T-cell (primary cell): ENCODE measurements at places on chromosomes 12 and 14. TPM values are rescaled to one million over a fixed set of nuclear protein-coding genes. Genes with fewer than 3 reads are reported as not detected.

The NKX2-8 gene
- total RNA-seq = not detected

The MOK gene
- 3.1 TPM for total RNA-seq

GRCh38 chr12:120826335-120826734 lies 77.8 kb downstream of the SPPL3 start:
- H3K36me3 ChIP-seq = no peaks in the 10 kb centered on the region
- peaks cover 2% of the 10 kb centered on the region for H3K4me1 ChIP-seq
- DNase-seq = no peak
- H3K27me3 ChIP-seq = no peaks in the 10 kb centered on the region

DNA sequence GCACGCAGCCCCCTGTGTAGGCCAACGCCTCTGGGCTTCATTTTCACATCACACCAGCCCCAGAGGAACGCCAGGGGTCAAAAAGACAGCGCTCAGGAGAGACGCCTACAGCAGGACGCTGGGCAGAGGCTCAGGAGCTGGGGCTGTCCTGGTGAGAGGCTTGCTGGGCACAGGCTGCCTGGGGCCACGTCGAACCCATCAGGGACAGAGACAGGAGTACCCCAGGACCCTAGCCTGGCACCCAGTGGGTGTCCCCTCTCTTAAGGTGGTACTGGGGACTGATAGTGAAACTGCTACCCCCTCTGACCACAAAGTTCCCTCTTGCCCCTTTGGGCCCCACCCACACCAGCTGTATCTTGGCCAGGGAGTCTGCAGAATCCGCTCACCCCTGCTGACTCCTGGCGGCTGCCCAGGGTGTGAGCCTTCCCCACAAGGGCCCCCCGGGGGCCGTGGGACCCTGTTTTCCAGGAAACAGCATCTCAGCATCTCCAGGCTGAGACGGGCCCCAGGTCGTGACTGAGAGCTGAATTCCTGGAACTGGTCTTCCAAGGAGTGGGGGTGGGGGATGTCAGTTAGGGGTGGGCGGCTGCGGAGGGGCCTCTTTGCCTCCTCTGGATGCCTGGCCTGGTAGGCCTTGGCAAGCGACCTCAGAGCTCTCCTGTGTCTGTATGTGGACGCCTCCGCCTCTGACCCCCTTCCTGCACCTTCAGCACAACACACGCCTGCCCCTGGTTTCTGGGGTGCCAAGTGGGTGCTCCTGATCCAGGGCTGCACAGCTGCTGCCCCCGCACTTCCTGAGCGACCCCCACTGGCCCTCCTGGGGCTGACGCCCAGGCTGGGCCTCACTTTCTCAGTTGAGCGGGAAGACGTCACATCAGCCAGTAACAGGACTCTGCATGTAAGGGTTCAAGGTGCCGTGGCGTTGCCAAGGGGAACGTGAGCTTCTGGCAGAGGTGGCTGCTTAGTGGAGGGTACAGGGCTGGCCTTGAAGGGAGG lies 321.9 kb upstream of the RTL1 start:
- no peaks in the 10 kb centered on the region for H3K36me3 ChIP-seq
- H3K4me3 ChIP-seq = no peak overlapping the region
- H3K27ac ChIP-seq = no peak overlapping the region
- no peaks in the 10 kb centered on the region for H3K4me1 ChIP-seq

The PKP2 gene
- total RNA-seq = 1.3 TPM

DNA sequence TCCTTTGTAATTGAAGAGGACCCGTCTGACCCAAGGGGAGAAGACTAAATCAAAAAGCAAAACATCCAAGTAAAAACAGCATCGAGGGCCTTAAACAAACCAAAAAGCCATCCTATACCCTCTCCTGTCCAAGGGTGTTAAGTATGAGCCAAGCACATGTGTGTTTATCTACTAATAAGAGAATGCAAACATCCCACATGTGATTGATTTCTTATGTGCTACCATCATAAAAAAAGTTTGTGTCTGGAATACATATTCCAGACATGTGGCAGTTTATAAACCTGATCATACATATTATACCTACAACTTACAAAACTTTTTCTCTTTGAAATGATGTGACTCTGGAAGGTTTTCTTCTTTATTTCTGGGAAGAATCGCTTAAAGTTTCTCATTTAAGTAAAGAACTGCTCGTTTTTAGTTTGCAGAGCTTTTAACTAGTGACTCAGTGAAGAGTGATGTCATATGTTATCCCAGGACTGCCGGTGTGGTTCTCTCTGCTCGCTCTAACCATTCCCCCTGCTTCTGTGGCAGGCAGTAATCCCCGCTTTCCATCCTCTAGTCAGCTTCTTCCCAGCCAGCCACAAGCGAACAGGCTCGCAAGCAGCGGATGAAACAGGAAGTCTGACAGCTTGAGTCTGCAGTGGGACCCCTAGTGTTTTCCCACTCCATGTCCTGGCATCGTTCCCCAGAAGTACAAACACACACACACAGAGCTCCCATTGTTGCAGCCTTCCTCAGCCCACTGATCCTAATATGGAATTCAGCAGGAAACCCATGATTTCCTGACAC lies 431 bp upstream of the RHOJ start:
- H3K27me3 ChIP-seq = no peaks in the 10 kb centered on the region
- H3K4me3 ChIP-seq = no peak overlapping the region
- no peaks in the 10 kb centered on the region for H3K36me3 ChIP-seq
- no peak overlapping the region for H3K27ac ChIP-seq
- H3K4me1 ChIP-seq = no peaks in the 10 kb centered on the region
- no peak for DNase-seq

DNA sequence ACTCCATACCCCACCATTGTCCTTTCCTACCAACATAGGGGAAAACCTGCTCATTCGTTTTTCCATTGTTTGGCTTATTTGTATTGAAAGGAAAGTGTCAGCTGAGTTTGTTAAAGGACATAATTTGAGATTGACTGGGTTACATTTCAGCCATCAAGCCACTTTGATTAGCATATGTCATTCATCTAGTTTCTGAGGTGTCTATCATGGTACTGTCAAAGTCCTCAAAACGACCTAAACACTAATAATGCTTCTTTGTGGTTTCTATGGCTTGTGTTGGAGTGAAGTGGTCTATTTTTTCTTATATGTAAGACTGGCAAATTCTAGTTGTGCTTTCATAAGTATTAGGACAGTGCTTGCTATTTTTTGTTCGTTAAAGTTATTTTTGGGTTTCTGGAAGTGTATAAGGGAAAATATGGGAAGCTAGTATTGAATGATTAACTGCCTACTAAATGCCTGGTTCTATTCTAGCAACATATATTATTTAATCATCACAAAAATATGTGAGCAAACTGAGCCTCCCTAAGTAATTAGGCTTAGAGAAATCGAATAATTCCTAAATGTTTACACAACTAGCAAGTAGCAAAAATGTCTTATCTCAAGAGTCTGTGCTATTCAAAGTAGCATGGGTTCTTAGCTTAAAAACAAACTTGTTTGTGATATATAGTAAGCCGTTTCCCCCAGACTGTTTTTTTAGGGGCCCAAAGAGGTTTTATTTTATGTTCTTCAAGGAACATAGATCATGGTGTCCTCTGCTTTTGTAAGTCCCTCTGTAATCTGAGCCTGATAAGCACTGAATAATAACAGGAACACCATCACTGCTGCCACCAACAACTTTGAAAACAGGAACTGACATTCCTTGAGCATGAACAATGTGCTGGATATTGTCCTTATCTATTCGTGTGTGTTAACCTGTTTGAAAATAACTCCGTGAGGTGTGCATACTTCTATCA lies 67.1 kb downstream of the DERA start:
- no peaks in the 10 kb centered on the region for H3K4me1 ChIP-seq
- no peak overlapping the region for H3K4me3 ChIP-seq
- no peak overlapping the region for H3K27ac ChIP-seq
- DNase-seq = no peak
- H3K36me3 ChIP-seq = peaks cover 5% of the 10 kb centered on the region
